ENCODE measurements at places on chromosomes 6 and 20.
A peak's percentile ranks its signal among the peaks of the same experiment; 100 is the strongest.

DNA sequence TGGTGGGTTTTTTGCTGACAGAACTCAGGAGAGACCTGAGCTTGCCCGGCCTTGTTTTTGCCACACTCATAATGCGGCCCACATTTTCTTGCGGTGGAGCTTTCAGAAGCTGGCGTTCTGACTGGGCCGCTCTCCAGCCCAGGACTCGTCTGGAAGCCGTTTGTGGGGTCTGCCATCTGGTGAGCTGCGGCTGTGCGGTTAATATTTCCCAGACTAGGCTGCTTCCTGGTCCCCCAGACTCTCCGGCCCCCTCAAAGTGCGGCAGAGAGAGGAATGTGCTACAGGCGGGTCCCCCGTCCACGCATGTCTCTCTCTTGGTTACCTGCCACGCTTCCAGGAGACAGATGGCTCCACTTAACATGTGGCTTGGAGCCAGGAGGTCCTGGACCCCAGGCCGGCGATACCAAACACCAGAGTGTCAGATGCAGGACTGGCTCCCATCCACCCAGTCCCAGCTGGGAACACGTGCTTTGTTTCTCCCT, 128.9 kb upstream of the PMEPA1 start:
- DNase-seq: peak; percentile 89

DNA sequence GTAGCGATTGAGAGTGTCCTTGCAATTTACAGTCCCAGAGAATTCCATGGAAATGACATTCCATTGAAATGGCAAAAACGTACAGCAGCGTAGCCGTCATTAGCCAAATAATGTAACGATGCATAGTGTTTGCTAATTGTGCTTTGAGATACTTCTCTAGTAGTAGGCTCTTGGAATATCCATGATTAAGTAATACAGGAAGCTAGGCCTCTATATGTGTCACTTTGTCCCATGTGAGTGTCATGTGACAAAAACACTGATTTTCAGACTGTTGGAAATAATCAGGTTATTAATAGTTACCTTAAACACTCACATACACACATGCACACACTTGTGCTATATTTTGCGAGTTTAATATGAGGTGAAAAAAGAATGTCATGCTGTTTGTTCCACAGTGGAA, 35.2 kb downstream of the SLX4IP start:
- no peak for DNase-seq

DNA sequence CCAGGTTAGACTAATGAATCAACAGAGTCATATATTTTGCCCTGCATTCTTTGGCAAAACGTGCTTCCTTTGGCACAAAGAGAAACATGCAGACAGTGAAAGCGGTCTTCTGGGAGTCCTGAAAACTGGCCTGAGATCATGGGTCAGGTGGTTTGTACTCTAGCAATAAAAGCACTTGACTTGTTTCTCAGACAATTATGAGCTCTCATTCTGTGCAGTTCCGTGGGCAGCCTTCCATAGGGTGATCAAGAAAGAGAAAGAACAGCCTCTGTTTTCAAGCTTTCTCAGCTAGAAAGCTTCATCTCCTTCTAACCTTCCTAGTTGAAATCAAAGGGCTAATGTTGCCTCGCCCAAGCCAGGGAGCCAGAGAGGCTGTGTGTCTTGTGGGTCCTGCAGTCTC, 62.7 kb upstream of the ISM1 start:
- DNase-seq: no peak

GRCh38 chr6:104423691-104424090, 436.0 kb downstream of the HACE1 start:
- no peak for DNase-seq

DNA sequence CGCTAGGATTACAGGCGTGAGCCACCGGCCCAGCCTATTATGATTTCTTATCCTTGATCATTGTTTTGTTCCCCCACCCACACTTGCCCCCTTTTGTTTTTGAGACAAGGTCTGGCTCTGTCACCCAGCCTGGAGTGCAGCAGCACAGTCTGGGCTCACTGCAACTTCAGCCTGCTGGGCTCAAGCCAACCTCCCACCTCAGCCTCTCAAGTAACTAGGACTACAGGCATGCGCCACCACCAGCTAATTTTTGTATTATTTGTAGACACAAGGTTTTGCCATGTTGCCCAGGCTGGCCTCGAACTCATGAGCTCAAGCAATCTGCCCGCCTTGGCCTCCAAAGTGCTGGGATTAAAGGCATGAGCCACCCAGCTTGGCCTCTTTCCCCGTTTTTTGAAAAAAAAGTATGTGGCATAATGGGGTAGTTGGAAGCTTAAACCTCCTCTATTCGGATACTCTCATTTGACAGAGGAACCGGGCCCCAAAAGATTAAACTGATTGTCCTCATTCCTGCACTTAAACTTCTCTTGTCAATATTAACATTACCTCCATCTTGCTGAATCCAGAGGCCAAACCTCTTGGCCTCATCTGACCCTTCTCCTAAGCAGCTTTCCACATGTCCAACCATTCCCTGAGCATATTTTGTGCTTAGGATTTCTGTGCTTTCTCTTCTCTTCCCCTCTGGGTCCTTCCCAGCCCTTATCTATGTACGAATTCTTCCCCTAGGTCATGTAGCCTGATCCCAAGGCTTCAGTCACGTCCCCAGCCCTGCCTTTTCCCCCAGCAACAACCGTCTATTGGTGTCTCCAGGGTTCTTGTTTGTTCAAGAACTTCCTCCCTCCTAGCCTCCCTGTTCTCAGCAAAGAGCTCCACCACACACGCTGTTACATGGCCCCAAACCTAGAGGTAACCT, 6.1 kb upstream of the EZR start:
- no peak for DNase-seq

DNA sequence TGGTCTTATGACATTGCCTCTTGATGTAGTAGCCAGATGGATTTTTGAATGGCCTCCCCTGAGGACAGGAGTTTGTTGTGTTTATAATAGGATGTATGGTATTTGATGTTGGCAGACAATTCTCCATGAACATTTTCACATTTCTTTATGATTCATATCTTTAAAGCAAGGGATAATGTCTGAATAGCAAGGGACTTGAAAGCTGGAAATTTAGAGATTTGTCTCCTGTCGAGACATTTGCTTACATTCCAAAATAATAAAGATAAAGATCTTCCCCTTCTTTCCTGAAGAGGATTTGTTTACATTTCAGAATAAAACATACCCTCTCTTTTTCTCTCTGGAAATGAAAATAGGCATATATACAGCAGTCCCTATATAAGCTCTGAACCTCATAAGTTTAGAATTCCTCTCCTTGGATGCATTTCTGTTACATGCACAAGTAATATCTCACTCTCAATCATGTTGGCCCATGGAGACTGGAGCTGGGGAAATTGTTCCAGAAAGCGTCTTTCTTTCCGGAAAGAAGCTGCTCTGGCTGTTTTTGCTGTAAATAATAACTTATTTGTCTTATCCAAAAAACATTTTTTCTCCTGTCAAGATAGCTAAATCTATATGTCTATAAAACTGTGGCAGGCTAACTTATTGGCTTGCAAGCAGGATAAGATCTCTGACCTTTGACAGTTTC, 42.5 kb upstream of the ASCC3 start:
- no peak for DNase-seq

GRCh38 chr6:110590821-110591351, 114.5 kb upstream of the SLC22A16 start:
- DNase-seq: no peak

- no peak for DNase-seq
Observed at GRCh38 chr6:119894811-119895210, 545.2 kb upstream of the MAN1A1 start.

DNA sequence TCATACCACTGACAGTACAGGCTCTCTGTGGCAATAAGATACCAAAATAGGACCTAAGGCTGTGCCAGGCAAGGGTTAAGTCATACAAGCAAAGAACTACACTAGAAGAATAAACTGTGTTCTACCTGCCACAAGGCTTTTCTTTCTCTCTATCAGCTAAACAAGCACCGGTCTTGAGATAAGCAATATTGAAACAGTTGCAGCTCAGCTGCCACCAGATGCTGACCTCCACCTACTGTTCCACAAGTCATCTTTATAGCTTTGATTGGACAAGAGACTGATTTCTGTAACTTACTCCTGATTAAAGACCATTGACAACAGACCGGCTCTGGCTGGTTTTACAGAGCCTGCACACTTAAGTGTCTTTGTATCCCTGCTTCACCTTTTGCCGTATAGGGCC, 24.1 kb downstream of the SCP2D1 start:
- no peak for DNase-seq

GRCh38 chr20:57724610-57725405, 15.0 kb upstream of the PMEPA1 start:
- DNase-seq: no peak

DNA sequence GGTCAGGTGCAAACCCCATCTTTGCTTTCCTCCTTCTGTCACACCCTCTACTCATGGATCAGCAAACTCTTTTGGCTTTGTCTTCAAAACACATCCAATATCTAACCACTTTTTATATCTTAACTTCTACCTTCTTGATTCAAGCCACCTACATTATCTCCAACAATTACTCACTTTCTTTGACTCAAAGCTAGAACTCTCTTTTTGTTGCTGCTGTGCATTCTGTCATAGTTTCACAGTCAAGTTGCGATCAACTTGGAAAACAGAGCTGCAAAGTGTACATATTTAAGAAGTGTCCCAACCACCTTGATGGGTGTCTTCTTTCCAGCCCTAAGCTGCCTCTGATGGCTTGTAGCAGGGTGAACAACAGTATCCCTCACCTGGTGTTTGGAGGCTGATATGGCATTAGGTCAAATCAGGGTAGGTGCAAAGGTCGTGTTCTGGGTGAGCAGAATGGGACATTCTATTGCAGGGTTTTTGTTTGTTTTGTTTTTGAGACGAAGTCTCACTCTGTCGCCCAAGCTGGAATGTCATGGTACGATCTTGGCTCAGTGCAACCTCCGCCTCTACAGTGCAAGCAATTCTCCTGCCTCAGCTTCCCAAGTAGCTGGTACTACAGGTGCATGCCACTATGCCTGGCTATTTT, 43.4 kb upstream of the RALGAPA2 start:
- no peak for DNase-seq

GRCh38 chr6:69601132-69601531, 195.7 kb downstream of the LMBRD1 start:
- no peak for DNase-seq

- DNase-seq: no peak
Observed at GRCh38 chr6:163392533-163392932, 22.0 kb upstream of the QKI start.

DNA sequence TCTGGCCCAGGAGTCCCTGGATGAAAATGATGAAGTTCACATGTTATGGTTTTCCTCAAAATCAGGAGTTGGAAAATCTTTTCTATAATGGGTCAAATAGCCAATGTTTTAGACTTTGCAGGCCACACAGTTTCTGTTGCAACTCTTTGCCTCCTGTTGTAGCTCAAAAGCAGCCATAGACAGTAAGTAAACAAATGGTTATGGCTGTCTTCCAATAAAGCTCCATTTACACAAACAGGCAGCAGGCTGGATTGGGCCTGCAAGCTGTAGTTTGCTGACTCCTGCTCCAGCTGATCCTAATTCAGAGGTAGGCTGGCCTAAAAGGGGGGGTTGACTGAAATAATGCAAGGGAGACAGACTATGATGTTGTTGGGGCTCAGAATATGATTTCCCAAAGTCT, 33.0 kb downstream of the METTL24 start:
- peak; percentile 69 for DNase-seq

GRCh38 chr6:126110512-126111270, 124.4 kb downstream of the TRMT11 start:
- DNase-seq: no peak

DNA sequence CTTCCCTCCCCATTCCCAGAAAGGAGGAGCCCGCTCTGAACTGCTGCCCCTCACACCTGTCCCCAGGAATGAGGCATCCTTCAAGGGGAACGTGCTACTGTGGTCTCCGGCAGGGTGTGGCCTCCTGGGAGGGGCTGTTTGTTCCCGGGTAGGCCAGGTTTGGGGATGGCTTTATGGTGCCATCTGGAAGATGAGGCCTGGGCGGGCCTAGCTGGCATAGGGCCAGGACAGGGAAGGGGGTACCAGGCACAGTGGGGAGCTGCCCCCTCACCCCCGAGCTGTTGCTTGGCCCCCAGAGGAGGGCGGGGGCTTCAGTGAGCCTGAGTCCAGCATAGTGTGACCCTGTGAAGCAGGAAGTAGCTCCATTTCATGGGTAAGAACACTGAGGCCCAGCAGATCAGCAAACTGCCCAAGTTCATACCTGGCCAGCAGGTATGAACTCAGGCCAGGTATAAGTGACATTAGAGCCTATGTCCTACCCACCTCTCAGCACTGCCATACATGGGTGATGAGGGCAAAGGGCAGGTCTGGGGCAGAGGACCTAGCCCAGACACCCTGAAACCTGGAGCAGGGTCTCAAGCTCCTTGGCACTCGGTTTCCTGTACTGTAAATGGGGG, 17.5 kb upstream of the SPDEF start:
- DNase-seq: no peak

DNA sequence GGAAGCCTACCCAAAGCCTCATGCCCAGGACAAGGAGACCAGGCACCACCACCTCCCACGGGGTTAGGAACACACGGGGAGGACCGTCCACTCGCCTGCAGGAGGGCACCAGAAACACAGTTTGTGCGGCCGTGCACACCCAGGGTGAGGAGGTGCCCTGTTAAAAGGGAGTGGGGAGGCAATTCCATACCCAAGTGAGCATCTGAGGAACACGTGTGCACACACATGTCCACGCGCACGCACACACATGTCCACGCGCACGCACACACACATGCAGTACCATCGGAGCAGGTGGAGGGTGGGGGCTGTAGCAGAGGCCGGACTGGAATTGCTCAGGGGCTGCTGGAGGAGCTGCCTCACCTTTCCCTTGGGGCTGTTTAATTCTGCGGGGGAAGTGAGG, 259.4 kb downstream of the TAF4 start:
- no peak for DNase-seq

DNA sequence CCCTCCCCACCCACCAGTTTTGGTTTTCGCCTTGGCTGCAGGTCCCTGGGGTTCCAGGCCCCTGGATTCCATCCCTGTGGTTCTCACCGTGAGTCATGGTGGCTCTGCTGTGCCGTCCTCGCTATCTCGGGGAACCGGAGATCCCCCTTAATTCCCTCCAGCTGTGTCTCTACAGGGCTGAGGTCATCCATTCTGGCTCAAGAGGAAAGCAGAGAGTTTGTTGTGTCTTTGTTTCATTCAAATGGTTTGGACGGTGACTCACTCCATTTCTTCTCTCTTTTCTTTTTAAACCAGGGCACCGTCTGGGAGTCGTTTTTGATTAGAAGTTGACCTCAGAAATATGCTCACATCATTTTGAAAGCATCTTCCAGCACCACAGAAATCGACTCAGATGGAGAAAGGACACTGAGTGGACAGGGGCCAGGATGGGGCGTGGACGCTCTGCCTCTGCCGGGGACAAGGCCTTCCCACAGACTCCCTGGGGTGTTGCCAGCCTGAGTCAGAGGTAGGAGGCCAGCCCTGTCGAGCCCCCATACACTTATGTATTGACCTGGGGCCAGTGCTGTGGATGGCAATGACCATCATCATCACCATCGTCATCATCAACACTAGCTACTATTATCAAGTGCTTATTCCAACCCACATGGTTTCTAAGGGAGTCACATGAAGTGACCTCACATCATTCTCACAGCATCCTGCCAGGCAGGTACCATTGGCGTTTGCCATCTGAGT, 176.2 kb downstream of the NFATC2 start:
- no peak for DNase-seq
